Stimulated activated CD4-positive, alpha-beta T cell treated with anti-CD3 and anti-CD28 coated beads, Interleukin-4, amount 100 ng/mL, for 1 hour (primary cell): ENCODE measurements at places on chromosomes 16 and 17.
A peak's percentile ranks its signal among the peaks of the same experiment; 100 is the strongest.

DNA sequence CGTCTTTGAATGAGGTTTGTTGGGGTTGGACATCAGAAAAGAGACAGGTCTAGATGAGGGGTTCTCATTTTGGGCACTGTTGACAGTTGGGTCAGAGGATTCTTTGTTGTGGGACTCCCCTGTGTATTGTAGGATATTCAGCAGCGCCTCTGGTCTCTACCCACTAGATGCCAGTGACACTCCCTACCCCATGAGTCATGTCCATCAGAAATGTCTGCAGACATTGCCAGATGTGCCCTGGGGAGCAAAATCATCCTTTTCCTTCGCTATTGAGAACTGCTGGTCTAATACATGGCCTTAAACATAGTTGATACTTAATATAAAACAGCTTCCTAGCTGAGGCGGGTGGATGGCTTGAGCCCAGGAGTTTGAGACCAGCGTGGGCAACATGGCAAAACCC is 3.1 kb downstream of the ABAT start:
- no peak for DNase-seq

GRCh38 chr16:337437-337836 is 15.1 kb downstream of the AXIN1 start:
- DNase-seq, result no peak

- DNase-seq, result peak; percentile 61
These were observed 31.7 kb downstream of the OSBPL7 start for GRCh38 chr17:47789611-47790561.

- DNase-seq, result no peak
These were observed 157.9 kb downstream of the RPTOR start for GRCh38 chr17:80702315-80703141.

- no peak for DNase-seq
These were observed 20.2 kb downstream of the ZFHX3 start for GRCh38 chr16:73027685-73028111.

DNA sequence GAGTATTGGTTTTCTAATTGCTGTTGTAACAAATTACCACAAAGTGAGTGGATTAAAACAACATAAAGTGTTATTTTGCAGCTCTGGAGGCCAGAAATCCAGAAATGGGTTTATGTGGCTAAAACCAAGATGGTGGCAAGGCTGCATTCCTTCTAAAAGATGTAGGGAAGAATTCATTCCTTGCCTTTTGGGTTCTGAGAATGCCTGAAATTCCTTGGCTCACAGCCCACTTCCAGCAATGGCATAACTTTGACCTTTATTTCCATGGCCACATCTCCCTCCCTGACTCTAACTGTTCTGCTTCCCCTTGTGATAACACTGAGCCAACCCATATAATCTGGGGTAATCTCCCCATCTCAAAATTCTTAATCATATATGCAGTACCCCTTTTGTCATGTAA is 269.6 kb upstream of the RPL38 start:
- no peak for DNase-seq

- no peak for DNase-seq
These were observed 10.4 kb downstream of the COG1 start for GRCh38 chr17:73203135-73203787.
